ENCODE measurements at places on chromosomes 4 and X.

DNA sequence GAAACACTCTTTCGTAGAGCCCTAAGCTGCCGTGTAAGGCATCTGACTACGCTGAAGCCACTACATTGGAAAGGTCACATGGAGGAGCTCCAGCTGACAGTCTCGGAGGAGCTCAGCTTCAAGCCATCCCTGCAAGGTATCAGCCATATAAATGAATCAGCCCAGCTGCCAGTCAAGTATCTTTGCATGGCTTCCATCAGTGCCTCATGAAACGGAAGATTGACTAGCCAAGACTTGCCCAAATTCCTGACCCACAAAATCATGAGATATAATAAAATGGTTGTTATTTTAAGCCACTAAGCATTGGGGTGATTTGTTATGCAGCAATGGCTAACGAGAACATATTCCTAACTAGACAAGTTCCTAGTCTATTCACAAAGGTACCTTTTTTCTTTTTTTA lies 104.1 kb upstream of the SCOC start:
- DNase-seq: no peak

GRCh38 chrX:22959204-22959920 lies 40.4 kb upstream of the DDX53 start:
- no peak for DNase-seq

- DNase-seq: peak; percentile 22
These were observed at the start of gene DLG3 for GRCh38 chrX:70444326-70444945. Gene DLG3 (plus strand): TSS chrX:70444835. CDS start chrX:70445202, 367 bp downstream.

- no peak for DNase-seq
These were observed 33.5 kb upstream of the SPANXD start for GRCh38 chrX:141732031-141732430.

- no peak for DNase-seq
These were observed 100.8 kb downstream of the SHISA3 start for GRCh38 chr4:42498040-42498439.

- DNase-seq: no peak
These were observed 144.8 kb upstream of the GALNTL6 start for GRCh38 chr4:171668403-171668802.

- DNase-seq: no peak
These were observed 237.4 kb downstream of the DCLK2 start for GRCh38 chr4:150315691-150316090.

DNA sequence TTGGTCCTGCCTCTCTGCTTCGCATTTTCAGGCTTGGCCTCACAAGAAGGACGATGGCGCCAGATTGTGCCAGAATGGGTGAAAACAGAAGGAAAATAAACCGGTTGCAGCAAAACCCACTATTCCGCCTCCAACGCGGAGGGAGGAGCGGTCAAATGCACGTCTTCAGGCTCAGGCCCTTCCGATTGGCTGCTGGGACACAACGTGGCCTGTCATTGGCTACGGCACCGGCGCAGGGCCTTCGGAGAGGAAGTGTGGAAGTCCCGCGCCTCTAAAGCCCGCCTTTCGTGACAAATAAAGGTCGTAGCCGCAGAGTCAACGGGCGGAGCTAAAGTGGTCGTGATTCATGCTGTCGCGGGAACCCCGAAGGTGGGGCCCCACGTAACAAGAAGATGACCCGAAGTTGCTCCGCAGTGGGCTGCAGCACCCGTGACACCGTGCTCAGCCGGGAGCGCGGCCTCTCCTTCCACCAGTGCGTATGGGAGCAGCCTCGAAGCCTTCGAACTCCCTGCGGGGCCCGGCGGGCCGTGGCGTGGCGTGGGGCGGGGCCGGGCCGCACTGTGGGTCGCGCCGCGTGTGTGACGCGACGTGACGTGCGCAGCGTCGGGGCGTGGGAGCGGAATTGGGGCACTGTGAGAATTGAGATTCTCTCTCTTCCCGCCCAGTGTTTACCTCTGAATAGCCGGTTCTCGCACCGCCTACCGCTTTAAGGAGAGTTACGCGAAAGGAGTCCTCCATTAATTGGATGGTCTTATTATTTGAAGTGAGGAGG lies at the start of gene THAP9:
TSS of gene THAP9 (plus strand) at position 325 of the 772 bp plus-strand sequence. CDS start at position 393, 68 bp downstream.
- peak; percentile 97 for DNase-seq

DNA sequence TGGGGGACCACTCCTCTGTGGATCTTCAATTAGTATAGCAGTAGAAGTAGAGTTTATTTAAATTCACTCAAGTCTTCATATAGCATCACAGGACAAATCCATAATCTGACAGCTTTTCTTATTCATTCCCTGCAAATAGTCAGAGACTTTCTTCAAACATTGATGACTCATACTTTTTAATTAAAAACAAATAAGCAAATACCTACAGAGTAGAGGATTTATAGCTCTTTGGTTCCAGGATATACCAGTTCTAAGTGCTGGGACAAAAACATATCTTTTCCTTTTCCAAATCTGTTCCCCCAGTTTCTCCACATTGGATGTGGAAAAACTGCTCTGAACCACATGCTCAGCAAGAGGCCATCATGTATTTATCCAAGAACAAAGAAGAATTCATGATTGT lies 24.1 kb downstream of the EMCN start:
- no peak for DNase-seq

DNA sequence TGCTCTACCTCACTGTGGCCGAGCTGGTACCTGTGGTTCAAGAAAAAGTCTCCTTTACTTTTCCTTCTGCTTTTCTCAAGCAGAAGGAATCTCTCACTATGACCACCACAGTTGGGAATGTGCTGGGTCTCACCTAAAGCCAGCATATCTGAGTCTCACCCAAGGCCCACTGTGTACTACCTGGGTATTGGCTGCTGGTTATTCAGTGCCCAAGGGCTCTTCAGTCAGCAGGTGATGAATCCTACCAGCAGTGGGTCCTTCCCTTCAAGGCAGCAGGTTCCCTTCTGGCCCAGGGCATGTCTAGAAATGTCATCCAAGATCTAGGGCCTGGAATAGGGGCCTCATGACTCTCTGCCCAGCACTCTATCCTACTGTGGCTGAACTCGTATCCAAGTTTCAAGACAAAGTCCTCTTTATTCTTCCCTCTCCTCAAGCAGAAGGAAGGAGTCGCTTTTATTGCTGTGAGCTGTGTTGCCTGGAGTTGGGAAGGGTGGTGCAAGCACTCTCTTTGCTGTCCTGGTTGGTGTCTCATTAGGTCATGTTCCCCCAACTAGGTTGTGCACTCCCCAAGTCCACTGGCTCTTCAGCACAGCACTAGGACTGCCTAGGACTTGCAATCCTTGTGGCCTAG lies 6.1 kb downstream of the CXCL10 start:
- no peak for DNase-seq
